Fibroblast of skin of left quadriceps (primary cell): ENCODE measurements at places on chromosomes 3 and 15.

DNA sequence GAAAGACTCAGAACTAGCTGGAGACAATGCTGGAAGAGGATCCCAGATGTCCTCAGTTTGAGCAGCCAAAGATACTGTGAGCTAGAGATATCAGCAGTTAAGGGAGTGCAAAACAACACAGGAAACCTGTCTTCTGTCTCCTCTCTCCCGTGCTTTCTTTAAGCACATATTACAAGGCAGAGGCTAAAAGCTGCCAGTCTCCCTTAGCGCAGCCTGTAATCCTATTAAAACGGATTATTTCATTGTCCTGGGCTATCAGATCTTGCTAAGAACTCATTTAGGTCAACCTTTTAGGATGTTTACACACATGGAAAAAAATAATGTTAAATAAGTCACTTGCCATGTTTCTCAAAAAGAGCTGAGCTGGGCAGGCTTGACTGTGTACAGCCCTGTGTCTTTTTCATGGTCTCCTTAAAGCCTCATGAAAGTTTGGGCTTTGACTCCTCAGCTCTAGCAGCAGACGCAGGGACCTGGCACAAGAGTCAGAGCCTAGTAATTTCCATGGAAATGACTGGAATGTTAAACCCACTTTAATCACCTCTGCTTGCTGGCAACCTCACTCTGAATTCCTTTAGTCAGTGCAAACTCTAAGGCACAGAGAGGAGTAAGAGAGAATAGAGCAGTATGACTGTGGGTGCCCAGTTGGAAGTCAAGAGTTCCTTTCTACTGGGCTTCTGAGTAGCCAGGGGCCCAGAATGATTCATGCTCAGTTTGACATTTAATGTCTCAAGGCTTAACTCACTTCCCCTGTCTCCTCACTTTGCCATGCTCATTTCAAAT, 491.9 kb downstream of the NTRK3 start:
- DNase-seq, result peak; percentile 55

DNA sequence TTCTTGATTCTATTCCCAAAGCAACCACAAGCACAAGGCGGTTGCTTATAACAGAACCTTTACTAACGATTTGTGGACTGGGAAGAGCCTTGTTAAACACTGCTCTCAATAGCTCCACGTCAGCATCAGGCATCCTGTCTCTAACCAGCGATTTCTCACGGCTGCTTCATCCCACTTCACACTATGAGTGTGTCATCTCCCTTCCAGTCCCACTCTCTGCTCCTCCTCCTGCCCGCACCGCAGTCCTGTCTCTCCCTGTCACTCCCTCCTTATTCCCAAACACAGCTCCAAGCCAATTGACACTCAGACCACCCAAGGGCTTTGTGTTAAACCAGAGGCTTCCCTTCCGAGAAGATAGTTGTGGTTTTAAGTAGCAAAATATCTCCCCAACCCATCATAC, 94.8 kb downstream of the ABHD5 start:
- no peak for DNase-seq

- DNase-seq, result no peak
These were observed 81.8 kb upstream of the SKOR1 start for GRCh38 chr15:67743558-67743957.

DNA sequence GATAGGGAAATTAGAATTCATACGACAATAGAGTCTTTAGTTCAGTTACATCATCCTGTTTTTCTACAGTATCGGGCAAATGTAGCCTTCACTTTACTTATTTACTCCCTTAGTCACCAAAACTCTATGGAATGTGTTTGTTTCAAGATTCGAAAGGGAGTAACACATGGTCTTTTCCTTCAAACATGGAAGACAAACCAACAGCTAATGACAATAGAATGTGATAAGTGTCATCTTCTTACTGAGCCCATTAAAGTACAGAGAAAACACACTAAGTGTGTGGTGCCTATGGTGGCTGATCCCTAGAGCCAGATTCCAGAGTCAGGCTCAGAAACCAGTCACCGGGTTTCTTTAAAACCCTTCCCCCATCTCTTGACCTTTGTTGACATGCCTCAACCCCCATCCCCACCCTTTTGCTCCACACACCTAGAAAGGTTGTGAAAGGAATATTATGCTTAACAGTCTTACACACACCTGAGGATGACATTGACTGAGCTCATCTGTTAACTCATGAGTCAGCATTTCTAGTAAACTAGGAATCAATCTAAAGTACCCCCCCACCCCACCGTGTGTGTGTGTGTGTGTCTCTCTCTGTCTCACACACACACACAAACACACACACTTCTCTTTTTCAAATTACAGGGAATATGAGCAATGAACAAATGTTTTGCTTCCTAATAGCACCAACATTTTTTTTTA, 549.6 kb upstream of the CCDC54 start:
- no peak for DNase-seq

GRCh38 chr3:46370839-46371518, at the start of gene CCR5:
Gene CCR5 (plus strand): TSS chr3:46370946. CDS start chr3:46372903, 1,957 bp downstream.
- no peak for DNase-seq

DNA sequence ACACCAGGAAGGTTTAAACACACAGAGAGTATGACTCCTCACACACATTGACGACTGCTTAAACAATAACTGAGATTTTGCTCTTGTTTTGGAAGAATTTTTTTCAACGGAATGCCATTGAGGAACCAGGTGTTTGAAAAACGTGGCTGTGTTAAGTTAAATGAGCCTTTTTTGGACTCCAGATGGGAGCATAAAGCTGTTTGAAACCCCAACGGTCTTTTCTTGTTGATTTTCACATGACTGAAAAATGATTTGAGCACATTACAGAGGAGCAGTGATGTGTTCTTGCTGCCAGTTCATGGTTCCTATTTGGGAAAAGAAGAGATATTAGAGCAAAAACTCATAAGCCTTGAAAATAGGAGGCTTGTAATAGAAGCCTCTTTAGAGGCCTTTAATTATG, 97.8 kb upstream of the SELENOK start:
- no peak for DNase-seq

- DNase-seq, result no peak
These were observed 135.2 kb downstream of the MECOM start for GRCh38 chr3:169528289-169528688.

GRCh38 chr15:85865070-85865684, 70.5 kb upstream of the KLHL25 start:
- peak; percentile 30 for DNase-seq

- no peak for DNase-seq
These were observed 6.8 kb upstream of the GABPB1 start for GRCh38 chr15:50361756-50362155.

- no peak for DNase-seq
These were observed 8.9 kb downstream of the VWA5B2 start for GRCh38 chr3:184238246-184238818.

DNA sequence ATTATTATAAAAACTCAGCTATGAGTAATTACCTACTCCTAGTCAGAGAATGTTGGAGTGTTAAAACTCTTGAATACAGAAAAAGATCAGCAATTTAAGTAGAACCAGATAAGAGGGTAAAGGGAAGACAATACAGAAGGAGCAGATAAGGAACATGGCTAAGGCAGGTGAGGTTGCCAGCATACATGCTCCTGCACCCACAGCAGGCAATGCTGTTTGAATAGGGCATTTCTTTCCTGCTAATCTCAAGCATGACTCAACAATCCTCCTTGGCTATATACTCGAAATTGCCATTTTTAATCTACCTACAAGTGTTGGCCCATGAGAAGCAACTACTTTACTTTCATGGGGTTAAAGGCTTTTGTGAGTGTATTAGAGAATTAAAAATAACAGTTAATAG, 494.5 kb downstream of the DIPK2A start:
- DNase-seq, result no peak

DNA sequence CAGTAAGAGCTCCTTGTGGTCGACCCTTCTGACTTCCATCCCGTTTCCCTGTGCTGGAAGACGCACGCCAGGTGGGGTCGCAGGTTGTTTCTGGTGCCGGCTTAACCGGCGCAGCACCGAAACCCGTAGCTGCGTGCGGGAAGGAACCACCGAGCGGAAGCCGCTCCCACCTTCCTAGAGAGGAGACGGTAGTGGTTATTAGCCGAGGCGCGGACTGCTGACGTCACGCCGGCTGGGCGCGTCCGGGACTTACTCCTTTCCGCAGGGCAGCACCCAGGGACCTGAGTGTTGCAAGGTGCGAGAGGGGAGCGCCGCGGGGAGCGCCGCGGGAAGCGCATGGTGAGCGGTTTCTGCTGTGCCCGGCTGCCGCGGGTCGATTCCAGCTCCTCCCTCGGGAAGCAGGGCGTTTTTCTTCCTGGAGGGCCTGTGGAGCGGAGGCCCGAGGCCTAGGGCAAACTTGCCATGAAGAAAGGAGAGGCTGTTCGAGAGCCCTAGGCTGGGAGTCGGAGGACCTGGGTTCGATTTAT, at the start of gene ZNF501:
Gene ZNF501 (plus strand): TSS at position 252 of the 527 bp plus-strand sequence. CDS start 4,787 bp downstream, outside the sequence.
- peak; percentile 84 for DNase-seq

GRCh38 chr3:44419116-44419922, 58.2 kb downstream of the ZNF445 start:
- no peak for DNase-seq

GRCh38 chr3:15646851-15647511, 45.4 kb downstream of the BTD start:
- DNase-seq, result peak; percentile 97

DNA sequence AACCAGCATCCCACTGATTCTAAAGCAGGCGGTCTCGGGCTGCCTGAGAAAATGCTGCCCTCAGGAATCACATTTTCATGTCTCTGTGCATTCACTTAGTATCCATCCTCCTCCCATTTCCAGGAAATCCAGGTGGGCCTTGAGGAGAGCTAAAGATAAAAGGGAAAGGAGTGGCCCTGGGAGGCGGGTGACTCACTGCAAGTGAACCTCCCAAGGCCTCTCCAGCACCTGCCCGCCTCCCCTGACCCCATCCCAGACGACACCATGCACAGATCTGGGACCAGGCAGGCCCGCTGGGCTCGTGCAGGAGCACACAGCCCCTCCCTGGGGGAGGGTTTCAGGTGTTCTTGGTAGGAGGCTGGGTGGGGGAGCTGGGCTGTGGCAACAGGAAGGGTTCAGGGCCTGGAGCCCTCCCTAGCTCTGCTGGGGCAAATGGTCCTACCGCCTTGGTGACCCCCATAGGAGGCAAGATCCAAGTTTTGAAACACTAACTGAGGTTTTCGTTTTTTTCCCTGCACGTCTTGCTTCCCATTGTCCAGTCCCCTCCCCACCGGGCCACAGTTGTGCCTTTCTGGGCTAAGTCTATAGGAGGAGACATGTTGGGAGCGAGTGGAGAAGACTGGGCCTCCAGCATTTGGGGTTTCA, 22.2 kb downstream of the MELTF start:
- DNase-seq, result no peak

DNA sequence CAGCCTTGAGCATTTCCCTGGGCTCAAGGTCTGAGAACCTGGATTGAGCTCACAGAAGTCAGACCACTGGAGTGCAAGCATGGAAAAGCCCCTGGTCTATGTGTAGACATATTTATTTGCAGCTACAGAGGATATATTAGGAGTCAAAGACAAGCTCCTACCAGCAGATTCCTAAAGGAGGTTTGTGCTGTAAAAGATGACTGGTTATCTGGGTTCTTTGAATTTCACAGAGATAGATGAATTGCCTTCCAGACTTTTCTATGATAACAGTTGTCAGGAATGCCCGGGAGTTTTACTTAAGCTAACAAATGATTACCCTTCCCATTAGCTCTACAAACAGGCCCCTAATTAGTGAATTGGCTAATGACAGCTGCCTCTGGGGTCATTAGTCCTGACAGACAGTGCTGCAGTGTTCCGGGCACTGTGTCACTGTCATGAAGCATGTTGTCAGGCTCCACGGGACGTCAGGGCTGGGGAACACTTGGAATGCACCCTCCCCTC, 48.8 kb upstream of the PLXNA1 start:
- DNase-seq, result peak; percentile 14

- DNase-seq, result no peak
These were observed 60.5 kb upstream of the ARRDC4 start for GRCh38 chr15:97899981-97900380.

DNA sequence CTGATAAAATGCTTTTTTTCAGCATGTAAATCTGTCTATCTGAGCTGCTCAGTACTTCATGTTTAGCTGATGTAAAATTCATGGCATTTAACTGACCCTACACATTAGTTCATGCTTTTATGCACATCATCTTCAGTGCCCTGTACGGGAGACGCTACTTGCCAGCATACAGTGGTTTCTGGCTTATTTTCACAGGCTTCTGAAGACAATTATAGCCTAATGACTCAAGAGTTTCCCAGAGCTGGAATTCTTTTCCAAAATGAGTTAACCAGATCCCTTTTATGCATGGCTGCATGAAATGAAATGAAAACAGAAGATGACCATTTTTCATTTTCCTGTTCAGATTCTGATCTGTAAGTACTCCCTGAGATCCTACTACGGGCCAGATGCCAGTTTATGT, 1061.5 kb downstream of the ROBO2 start:
- DNase-seq, result peak; percentile 79

GRCh38 chr3:144818973-144819372, 847.4 kb downstream of the DIPK2A start:
- no peak for DNase-seq

DNA sequence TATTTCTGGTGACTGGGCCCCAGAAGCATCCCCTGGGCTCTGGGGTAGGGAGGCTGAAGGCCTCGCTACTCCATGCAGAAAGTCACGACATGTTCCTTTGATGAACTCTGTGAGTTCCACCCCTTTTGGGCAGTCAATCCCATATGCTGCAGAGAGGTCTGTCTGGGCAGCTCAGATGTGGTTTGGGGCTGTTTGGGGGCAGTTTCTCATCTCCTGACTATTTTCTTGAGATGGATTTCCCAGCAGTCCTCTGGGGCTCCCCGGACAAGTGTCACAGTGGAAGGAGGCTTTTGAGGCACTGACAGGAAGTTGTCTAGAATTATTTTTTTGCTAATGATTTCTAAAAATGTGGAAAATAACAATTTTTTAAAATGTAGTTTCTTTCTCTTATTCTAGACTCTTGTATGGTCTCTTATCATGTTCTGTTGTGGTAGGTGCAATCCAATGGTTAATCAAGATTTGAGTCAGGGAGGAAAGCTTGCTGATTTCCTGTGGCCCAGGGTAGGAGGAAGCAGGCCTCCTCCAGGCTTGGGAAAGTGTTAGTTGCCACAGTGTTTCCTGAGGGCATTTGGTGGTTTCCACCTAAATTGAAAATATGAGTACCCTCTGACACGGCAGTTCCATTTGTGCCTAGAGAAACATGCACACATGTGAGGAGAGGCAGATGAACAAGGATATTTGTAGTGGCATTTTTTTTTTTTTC, 19.9 kb upstream of the TATDN2 start:
- no peak for DNase-seq

- DNase-seq, result peak; percentile 96
These were observed 4.5 kb upstream of the SEMA3B start for GRCh38 chr3:50264383-50264963.

DNA sequence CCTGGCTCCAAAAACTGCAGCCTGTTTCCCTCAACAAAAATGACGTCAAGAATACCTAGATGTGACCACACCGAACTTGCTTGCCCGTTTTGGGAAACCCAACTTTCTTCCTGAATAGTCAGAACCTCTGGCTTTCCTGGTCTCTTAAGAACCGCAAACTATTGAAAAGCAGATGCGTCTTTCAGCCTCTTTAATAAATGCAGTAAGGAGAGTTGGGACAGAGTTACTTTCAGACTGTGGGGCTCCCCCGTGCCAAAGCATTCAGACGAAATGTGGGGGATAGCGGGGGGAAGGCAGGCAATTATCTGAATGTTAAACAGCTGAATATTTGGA, 1.2 kb upstream of the PROK2 start:
- DNase-seq, result no peak
